ENCODE measurements at places on chromosomes 2 and 18.

- no peak for DNase-seq
These were observed 156.1 kb downstream of the MYO1B start for GRCh38 chr2:191401287-191401686.

DNA sequence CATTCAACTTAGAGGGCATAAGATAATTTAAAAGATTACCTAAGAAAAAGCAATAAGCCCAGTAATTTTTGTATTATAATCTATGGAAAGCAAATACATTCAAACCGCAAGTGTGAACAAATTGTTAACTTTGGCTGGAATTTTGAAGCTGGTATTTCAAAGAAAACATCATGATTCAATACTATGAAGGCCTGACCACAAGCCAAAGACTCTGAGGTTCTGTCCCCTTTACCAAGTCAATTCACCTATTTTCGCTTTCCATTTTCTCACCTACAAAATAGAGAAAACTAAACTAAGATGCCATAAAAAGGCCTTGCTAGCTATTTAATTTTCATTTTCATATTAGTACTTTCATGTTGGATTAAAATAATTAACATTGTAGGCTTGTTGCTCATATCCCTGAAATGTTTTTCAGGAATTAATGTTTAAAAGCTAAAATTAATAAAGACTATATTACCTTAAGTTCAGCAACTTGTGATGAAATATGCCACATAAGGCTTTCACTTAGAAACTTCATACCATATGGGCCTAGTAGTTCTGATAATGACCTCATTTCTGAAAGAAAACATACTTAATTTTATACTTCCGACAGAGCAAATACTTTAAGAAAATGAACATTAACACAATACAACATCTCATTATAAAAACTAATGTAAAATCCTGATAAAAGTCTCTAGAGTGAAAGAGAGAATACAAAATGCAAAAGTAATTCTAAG is 85.7 kb upstream of the FRZB start:
- DNase-seq: no peak

- DNase-seq: no peak
These were observed 38.7 kb downstream of the DDX1 start for GRCh38 chr2:15630121-15630977.

DNA sequence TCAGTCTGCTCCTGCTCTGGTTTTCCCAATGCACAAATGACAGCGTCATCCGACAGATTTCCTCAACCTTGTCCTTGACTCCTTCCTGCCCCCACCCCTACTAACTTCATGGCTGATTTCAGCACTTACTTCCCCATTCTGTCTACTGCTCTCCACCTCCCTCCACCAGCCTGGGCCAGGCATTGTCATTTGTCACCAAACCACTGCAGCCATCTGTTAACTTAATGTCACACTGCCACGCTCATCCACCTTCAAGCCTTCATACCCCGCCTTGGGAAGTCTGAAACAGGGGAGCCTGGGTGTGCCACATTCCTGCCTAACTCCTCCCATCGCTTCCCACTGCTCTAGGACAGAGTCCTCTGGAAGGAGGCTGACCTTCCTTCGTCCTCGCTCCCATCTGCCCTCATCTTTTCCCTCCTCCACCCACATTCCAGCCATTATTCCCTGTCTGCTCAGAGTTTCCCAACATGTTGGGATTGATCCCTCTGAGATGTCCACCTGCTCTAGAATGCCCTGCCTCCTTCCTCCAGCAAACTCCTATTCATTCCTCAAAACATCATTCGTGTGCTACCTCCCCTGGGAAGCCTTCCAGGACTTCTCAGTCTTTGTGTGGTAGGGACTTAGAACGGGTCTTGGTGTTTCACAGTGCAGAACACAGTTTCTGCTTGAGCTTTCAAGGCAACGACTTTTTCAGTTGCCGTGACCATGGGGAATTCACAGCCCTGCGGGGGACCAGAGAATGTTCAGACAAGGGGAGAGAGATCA is 42.2 kb upstream of the SMAD7 start:
- DNase-seq: peak; percentile 29

DNA sequence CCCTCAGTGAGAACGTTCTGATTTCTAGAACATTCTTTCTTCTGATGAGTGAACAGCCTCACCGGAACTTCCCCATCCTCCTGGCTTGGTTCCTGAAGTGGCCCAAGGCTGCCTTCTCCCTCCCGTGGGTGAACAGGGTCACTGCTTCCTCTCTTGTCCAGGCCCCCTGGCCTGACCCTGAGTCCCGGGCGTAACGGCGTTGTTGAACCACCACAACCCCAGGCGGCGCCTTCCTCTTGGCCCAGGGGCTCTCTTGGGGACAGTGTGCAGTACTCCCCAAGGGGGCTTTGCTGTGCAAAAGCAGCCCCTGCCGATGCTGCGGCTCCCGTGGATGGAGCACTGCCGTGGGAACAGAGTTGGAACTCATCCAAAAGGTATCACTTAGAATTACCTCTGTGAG is 147.2 kb downstream of the TSN start:
- no peak for DNase-seq

DNA sequence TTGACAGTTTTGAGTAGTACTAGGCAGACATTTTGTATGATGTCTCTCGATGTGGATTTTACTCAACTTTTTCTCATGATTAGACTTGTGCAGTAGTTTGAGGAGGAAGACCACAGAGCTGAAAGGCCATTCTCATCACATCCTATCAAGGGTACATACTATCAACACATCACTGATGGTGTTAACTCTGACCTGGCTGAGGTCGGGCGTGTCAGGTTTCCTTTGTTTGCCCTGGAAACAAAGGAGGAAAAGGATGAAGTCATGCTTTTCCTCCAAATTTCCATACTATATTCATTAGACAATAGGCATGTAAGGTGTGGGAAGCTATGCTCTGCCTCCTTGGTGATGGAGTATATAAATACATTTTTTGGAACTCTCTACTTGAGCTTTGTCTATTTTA is 211.1 kb downstream of the DSEL start:
- no peak for DNase-seq

DNA sequence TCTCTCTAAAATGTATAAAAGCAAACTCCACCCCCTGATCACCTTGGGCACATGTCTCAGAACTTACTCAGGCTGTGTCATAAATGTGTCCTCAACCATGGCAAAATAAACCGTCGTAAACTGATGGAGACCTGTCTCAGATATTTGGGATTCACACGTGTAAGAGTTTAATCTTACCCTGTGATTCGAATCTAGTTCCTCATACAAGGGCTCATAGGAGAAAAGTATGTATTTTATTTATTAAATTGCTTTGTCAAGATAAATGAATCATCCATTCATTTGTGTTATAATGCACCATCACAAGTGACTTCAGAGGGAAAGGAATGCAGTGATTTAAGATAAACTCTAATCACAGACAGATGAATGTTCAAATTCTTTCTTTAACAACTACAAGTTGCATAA is 712.5 kb upstream of the LRATD1 start:
- DNase-seq: no peak

GRCh38 chr2:121038031-121038430 is 247.0 kb downstream of the TFCP2L1 start:
- no peak for DNase-seq
